D721Med (cell line): ENCODE measurements at places on chromosomes 12 and 14.

DNA sequence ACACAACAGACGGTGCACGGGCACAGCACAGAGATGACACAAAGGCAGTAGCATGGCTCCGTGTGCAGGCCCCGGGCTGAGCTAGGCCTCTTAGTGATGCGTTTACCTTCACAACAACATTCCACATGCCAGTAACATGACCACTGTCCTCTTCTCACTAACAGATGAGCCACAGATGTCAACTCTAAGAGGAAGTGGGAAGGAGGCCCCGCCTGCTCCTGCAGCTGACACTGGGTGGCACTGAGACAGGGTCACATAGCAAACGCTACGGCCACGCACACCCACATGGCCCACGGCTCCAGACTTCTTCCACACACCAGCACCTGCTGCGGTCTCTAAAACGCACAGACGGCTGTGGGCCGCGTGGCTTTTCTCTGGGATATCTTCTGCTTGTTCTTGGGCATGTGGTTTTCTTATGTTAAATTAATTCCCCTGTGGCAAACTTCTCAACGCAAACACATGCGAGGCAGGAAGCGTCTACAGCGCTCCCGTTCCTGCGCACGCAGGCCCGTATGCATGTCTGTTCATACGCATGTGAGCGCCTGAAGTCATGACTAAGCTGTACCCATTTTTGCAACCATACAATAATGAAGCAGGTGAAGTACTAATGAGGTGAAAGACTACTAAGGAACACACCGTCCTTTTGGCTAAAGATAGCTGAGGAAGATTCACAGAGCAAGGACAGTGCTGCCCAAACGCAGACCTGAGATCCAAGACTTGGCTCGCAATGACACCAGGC, 26.8 kb downstream of the AMN start:
- no peak for DNase-seq

DNA sequence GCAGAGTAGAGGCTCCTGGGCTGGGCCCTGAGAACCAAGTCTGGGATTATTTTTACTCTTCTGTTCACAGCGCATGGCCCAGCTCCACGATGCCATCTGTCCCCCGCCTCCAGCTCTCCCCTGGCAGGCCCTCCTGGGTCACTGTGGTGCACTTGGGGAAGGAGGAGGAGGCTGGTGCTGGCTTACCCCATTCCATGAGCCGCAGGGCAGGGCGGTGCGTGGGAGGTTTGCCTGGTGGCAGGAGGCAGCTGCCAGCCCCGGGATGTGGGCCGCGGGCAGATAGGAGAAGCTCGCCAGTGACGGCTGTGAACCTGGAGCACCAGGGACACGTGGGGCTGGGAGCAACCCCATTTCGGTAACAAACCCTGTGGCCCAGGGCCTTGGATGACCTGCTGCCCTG, 23.2 kb downstream of the TEAD4 start:
- DNase-seq = no peak

GRCh38 chr14:77208291-77208978, 26.8 kb downstream of the TMEM63C start:
- DNase-seq = no peak

DNA sequence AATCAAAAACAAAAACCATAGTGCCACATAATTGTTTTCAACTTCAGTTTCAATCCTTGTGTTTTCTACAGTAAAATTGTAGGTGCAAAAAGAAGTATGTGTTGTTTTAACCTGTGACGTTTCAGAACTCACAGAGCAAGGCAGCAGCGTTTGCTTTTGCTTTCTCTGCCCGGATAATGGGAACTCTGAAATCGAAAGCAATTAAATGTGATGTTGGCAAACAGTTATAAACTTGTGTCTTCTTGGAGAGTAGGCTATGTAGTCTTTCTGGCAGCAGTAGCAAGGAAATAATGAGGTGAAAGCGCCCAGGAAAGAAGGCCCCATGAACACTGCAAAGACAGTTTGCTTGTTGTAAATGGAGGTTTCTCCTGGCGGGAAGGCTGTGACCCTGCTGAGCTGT, 39.1 kb downstream of the FNTB start:
- no peak for DNase-seq

- no peak for DNase-seq
Observed at GRCh38 chr12:107429006-107429705, 256.4 kb upstream of the PWP1 start.

DNA sequence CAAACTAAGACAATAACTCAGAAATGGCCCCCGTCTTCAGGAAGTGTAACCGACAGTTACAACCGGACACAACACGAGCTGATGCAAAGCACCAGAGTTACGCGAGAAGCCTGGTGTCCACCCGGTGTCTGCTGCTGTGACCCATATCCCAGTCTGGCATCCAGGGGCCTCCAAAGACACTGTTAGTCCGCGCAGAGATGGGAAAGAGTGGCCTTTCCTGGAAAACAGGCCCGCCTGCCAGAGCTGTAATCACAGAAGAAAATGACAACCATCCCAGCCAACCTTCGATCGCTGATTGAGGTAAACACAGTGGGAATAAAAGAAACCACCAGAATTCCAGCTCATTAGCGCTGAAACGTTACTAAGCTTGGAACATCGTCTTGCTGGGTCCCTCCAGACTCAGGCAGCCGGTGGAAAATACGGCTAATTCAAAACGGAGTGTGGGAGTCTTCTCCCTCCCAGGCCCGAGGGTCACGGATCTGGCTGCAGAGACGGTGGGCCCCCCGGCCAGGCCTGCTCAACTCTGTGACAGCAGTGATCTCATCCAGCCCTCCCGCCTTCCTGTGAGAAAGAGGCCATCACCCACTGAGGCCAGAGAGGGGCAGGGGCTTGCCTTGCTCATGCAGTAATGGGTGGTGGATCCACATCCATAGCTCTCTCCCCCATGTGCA, 273.9 kb upstream of the RTL1 start:
- DNase-seq = no peak

GRCh38 chr14:39491134-39491571, 58.9 kb upstream of the FBXO33 start:
- DNase-seq = no peak

DNA sequence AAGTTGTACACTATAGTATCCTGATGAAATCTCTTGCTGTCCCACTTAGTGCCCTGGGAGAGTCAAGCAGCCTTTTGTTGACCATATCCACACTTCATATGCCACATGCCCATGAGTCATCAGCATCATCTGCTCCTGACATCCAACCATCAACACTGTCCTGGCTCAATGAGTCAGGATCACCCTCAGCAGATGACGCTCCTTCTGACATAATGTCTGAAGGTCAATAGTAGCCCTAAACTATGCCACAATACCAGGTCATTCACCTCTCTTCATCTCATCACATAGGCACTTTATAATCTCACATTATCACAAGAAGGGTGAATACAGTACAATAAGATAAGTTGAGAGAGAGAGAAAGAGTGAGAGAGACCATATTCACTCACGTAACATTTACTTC, 369.0 kb upstream of the FAR2 start:
- DNase-seq = no peak

GRCh38 chr12:66241061-66242043, 52.3 kb downstream of the IRAK3 start:
- no peak for DNase-seq

DNA sequence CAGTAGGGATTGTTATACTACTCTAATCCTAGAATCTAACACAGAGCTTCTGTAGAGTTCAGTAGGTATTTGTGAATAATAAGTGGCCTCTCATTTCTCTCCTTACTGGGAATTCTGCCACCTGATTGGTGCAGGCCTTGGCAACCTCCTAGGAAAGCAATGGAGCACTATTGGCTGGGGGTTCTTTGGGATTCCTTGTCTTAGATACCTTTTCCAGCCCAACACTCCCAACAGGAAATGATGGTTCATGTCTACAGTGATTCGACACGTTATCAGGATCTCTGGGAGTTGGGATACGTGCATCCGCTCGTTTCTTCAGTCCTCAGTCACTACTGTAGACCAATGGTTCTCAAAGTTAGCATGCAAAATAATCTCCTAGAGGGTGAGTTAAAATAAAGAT, 67.4 kb downstream of the ELK3 start:
- DNase-seq = no peak

- DNase-seq = no peak
Observed at GRCh38 chr12:46124848-46125619, 134.7 kb upstream of the SCAF11 start.

DNA sequence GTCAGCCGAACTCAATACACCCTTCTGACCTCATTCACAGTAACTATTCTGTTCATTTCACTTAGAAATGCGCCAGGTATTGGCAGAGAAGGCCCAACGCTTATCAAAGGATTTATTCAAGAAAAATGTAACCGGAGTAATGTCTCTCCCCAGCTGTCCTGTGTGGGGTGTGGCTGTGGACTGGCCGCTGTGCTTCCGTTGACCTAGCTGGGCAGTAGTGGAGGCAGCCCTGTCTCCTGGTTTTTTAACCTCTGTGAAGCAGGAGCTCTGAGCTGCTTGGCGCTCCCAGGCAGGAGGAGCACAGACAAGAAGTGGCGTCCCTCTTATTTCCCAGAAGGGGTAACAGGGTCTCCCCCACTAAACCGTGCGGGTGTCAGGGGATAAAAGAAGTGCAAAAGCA, 85.2 kb downstream of the ESR2 start:
- no peak for DNase-seq

DNA sequence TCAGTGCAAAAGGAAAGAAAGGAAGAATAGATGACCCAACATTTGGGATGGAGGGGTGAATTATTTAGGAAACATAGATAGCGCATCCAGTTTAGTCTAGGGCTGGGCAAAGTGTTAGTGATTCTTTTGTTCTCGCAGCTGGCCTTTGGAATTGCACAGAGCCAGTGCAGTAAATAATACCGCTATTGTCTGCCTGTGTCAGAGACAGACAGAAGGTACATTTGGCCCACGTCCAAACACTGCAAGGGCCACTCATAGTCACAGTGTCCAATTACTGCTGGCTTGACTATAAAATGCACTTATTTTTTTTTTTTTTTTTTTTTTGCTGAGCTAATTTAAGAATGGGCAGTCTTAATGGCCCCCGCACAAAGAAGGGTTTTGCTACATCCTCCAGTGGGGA, 638.6 kb downstream of the BCL11B start:
- no peak for DNase-seq

GRCh38 chr12:64090047-64090446, 132.0 kb downstream of the KICS2 start:
- DNase-seq = no peak

- DNase-seq = no peak
Observed at GRCh38 chr14:73524493-73524892, 12.4 kb upstream of the ACOT1 start.

DNA sequence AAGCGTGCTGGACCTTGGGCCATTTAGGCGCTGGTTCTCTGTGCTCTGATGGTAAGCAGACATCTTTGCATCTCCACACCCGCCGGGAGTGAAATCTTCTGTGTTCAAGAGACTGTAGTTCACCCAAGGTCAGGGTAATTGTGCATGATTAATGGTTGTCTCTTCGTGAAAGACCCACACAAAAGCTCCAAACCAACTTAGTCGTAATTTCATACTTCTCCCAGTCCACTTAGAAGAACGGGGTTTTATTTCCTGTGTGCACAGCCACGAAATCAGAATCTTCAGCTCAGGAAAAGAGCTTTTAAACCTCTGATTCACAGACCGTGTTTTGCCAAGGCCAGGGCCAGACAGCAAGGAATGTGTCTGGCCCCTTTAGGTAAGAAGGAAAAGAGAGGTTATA, 640.9 kb downstream of the MED13L start:
- DNase-seq = no peak

DNA sequence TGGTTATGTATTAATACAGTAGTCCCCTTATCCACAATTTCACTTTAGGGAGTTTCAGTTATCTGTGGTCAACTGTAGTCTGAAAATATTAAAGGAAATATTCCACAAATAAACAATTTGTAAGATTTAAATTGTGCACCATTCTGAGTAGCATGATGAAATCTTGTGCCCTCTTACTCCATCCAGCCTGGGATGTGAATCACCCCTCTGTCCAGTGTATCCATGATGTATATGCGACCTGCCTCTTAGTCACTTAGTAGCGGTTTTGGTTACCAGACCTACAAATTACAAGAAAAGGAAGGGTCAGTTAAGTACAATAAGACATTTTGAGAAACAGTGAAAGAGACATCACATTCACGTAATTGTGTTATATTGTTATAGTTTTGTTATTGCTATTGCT, 39.9 kb upstream of the MDGA2 start:
- no peak for DNase-seq

DNA sequence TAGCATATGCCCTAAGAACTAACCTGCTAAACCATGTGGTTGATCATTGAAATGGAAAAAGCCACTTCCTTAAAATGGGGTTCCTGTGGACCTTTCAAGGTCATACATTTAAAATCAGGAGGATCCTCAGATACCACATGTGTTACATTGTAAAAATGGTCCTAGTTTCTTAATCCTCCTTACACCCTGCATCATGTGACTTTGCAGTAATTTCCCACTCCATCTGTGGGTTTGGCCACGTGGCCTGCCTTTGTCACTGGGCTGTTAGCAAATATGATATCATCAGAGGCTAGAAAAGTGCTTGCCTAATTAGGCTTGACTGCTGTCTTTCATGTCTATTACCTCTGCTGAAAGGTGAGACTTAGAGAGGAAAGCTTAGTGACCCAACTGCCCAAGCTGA, 70.7 kb downstream of the CMKLR1 start:
- DNase-seq = no peak

DNA sequence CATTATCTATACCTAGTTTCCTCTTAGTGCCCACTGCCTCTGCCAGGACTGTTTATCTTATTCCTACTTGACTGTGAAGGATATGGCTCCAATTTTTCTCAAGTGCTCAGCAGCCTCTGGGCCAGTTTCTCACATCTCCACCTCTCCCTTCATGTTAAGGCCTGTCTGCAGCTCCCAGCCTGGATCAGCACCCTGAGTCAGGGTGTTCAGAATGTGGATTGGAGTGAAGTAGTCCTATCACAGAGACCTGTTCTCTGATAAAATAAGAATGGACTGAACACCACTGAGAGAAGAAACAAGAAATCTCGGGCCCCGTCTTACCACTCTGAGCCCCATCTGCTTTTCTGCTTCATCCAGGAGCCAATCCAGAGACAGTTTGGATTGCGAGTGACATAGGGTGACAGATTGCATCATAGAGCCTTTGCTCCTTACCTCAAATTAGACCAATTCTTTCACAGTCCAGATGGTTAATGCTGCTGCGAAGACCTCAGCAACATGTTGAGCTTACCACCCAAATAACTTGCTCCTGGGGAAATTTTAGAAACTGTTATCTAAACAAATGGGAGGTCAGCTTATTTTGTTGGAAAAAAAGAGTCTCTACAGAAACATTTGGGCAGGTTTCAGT, 473.1 kb downstream of the PDZRN4 start:
- DNase-seq = no peak

- no peak for DNase-seq
Observed at GRCh38 chr12:7712841-7713442, 1.7 kb downstream of the DPPA3 start.

GRCh38 chr14:70919774-70920173, 12.5 kb downstream of the PCNX1 start:
- no peak for DNase-seq
